ENCODE measurements at places on chromosomes 1 and 21.
A peak's percentile ranks its signal among the peaks of the same experiment; 100 is the strongest.

GRCh38 chr1:19682257-19682656 is 17.6 kb downstream of the HTR6 start:
- DNase-seq, result peak; percentile 80

- DNase-seq, result peak; percentile 8
Observed at GRCh38 chr1:153991151-153991630, 629 bp downstream of the RPS27 start.

DNA sequence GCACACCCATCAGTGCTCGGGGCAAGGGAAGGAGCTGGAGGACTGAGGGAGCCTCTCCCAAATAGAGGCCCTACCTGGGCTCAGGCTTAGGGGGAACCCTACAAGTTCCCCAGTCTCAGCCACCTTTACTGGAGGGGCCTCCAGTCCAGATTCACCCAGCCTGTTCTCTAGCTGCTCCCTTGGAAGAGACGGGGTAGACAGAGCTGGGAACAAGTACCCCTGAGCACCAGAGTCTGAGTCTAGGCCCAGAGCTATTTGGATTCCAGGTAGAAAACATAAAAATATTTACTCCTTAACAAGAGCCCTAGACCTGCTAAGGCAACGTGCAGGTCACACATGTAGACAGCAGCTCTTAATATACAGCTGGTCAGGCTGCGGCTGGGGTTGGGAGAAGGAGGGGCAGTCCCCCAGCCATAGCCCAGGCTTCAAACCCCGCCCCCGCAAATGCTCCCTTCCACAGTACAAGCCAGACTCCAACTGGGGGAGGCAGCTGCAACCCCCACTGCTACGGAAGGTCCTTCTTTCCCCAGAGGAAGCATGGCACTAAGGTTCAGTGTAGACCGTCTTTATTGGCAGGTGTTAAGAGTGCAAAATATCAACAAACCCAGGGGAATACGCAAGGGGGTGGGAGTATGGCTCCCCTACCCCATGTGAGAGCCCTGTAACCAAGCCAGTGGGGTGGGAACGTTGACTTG is 8.0 kb downstream of the TENT5B start:
- DNase-seq, result peak; percentile 67

GRCh38 chr1:90713741-90714509 is 3.2 kb downstream of the BARHL2 start:
- no peak for DNase-seq

GRCh38 chr1:161121834-161122233 is 3.9 kb downstream of the NIT1 start:
- DNase-seq, result no peak

GRCh38 chr1:3192825-3193224 is 123.8 kb downstream of the PRDM16 start:
- peak; percentile 7 for DNase-seq

GRCh38 chr1:9671377-9672140 is 20.0 kb downstream of the PIK3CD start:
- peak; percentile 81 for DNase-seq

GRCh38 chr1:223339861-223340260 is 24.1 kb downstream of the SUSD4 start:
- DNase-seq, result no peak
